ENCODE measurements at places on chromosomes 2 and 18. TPM values are rescaled to one million over a fixed set of nuclear protein-coding genes. Genes with fewer than 3 reads are reported as not detected.

The EFR3B gene
- 13.2 TPM for total RNA-seq

The ATP6V1C2 gene
- total RNA-seq: 1.3 TPM

The ATOH8 gene
- 28.3 TPM for total RNA-seq

The RIT2 gene
- total RNA-seq: not detected

The SPP2 gene
- total RNA-seq: not detected

The BOLA3 gene
- 18.8 TPM for total RNA-seq

The DSG4 gene
- not detected for total RNA-seq

The RAD51AP2 gene
- total RNA-seq: not detected

The M1AP gene
- 0.70 TPM for total RNA-seq

The SOCS6 gene
- 9.5 TPM for total RNA-seq

The RAPGEF4 gene
- 2.0 TPM for total RNA-seq

The SOWAHC gene
- 7.6 TPM for total RNA-seq

The KCNE4 gene
- total RNA-seq: 6.6 TPM

The DNAH7 gene
- 0.34 TPM for total RNA-seq

The ICOS gene
- 3.1 TPM for total RNA-seq

The SNRNP27 gene
- total RNA-seq: 35.1 TPM

The TCF7L1 gene
- total RNA-seq: 15.1 TPM

The RPRM gene
- 0.89 TPM for total RNA-seq

The RGPD4 gene
- not detected for total RNA-seq

The UPP2 gene
- total RNA-seq: not detected
